ENCODE measurements at places on chromosomes 13 and 19. TPM values are rescaled to one million over a fixed set of nuclear protein-coding genes. Genes with fewer than 3 reads are reported as not detected.

Gene N4BP2L1
- 1.2 TPM for total RNA-seq

DNA sequence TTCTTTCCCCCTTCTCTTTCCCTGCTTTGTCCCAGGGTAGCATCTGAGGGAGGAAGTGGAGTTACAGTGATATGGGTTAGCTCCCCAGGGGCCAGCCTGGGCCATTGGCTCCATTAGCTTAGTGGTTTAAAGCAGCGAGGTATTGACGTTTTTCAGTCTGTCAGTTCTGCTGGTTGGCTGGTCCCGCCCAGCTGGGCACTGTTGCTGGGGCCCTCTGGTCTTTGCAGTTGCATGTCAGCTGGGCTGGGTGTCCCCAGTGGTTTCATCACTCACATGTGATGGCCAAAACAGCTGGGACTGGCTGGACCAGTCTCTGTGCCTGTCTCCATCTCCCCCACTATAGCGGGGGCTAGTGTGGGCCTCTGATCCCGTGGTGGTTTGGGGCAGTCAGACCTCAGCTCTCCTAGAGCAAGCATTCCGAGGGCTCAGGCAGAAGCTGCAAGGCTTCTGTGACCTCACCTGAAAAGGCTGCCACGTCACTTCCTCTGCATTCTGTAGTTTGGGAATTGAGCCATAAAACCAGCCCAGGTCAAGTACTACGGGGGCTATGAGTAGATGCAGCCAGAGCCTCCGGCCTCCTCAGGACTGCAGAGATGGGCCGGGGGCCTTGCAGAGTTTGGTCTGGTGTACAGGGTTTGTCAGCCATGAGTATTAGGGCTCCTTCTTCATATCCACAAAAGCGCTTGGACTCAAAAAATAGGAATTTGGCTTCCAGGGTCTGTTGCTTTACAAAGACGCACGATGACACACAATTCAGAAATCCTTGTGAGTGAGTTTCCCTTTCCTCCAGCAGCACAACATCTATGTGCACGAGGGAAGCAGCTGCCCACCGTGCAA, 30.0 kb downstream of the TSSK6 start:
- peaks cover 34% of the 10 kb centered on the region for H3K4me1 ChIP-seq
- no peaks in the 10 kb centered on the region for H3K36me3 ChIP-seq

GRCh38 chr13:45850027-45850613, 1.4 kb downstream of the SIAH3 start:
- DNase-seq: peak; percentile 45
- peaks cover 33% of the 10 kb centered on the region for H3K4me1 ChIP-seq
- peak overlapping the region; percentile 46 for H3K4me3 ChIP-seq

DNA sequence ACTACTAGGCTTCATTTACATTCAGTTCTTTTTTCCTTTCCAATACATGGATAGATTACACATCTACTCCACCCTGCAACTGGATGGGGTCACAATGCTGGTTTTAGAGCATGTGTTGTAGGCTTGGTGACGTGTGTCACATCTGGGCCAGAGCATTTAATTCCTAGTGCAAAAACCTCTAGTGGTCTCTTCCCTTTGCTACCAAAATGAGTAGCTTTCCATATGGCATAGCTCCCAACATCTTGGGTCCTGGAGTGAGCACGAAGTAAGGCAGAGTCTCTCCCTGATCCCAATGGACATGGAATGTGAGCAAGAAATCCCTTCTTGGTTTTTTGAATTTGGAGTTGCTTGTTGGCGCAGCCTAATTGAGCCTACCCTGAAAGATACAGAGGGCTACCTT, 51.7 kb downstream of the TNFSF11 start:
- no peak overlapping the region for H3K4me3 ChIP-seq
- H3K27ac ChIP-seq: no peak overlapping the region
- DNase-seq: no peak
- no peaks in the 10 kb centered on the region for H3K36me3 ChIP-seq
- no peaks in the 10 kb centered on the region for H3K27me3 ChIP-seq

Gene SLC25A41
- 0.46 TPM for total RNA-seq

DNA sequence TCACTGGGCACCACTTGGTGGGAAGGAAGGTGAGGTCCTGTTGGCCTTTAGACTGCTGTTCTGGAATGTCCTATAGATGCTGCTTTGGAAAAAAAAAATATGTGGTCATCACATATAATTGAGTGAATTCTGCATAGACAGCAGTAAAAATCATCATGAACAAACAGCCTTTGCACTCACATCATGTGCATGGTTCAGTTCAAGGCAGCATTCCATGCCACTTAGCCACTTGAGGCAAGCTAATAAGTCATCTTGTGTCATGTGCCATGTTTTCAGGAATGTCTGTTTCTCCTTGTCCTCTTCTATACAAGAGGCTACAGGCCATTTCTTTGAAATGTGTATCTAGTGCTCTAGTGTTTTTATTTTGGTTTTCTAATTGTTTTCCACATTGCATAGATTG, 43.9 kb upstream of the TSC22D1 start:
- H3K27me3 ChIP-seq: no peaks in the 10 kb centered on the region
- H3K27ac ChIP-seq: peak overlapping the region; percentile 71
- H3K36me3 ChIP-seq: no peaks in the 10 kb centered on the region
- H3K4me3 ChIP-seq: no peak overlapping the region

GRCh38 chr19:1374250-1374577, 9.5 kb upstream of the NDUFS7 start:
- no peak for DNase-seq
- H3K4me3 ChIP-seq: no peak overlapping the region
- H3K27ac ChIP-seq: no peak overlapping the region
- peaks cover 4% of the 10 kb centered on the region for H3K36me3 ChIP-seq

GRCh38 chr13:102580552-102581169, 16.1 kb upstream of the TPP2 start:
- H3K36me3 ChIP-seq: no peaks in the 10 kb centered on the region
- no peak overlapping the region for H3K4me3 ChIP-seq
- peak; percentile 73 for DNase-seq
- H3K27me3 ChIP-seq: peaks cover 11% of the 10 kb centered on the region
- H3K4me1 ChIP-seq: no peaks in the 10 kb centered on the region

Gene LRCH1
- total RNA-seq: 3.3 TPM

GRCh38 chr19:4908781-4909155, 533 bp upstream of the UHRF1 start:
- peak overlapping the region; percentile 96 for H3K4me3 ChIP-seq
- peaks cover 4% of the 10 kb centered on the region for H3K27me3 ChIP-seq
- H3K4me1 ChIP-seq: peaks cover 23% of the 10 kb centered on the region
- H3K27ac ChIP-seq: no peak overlapping the region
- H3K36me3 ChIP-seq: no peaks in the 10 kb centered on the region

Gene PTPRH
- not detected for total RNA-seq

Gene GAPDHS
- total RNA-seq: not detected

GRCh38 chr13:51331354-51331861, 8.1 kb upstream of the SERPINE3 start:
- no peaks in the 10 kb centered on the region for H3K27me3 ChIP-seq
- H3K36me3 ChIP-seq: no peaks in the 10 kb centered on the region
- no peak for DNase-seq
- H3K4me3 ChIP-seq: no peak overlapping the region

Gene DAND5
- 0.07 TPM for total RNA-seq

Gene ADGRE2
- 0.34 TPM for total RNA-seq

Gene HOMER3
- 66.9 TPM for total RNA-seq

Gene TMEM86B
- total RNA-seq: 3.3 TPM

DNA sequence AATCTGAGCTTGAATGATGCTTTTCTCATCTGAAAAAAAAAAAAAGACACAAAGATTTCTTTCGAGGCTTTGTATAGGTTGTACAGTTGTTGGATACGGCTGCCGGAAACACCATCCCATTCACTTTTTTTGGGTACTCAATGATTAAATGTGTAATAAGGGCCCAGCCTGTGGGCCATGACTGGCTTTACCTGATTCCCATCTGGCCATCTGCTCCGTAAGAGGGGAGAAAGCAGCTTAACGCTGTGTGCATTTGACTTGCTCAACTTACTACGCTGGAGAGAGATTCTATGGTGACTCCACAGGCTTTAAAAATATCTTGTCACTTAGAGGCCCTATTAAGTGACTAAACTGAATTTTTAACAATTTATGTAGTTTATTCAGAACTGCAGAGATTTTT, 731 bp downstream of the ZNF558 start:
- H3K27ac ChIP-seq: no peak overlapping the region
- H3K36me3 ChIP-seq: no peaks in the 10 kb centered on the region
- H3K4me3 ChIP-seq: peak overlapping the region; percentile 85
- no peaks in the 10 kb centered on the region for H3K27me3 ChIP-seq
- peak; percentile 3 for DNase-seq

Gene TNFSF11
- total RNA-seq: 0.46 TPM

Gene ZNF66
- 29.5 TPM for total RNA-seq

Gene TMEM238
- 0.15 TPM for total RNA-seq

GRCh38 chr13:112908342-112908741, 60.7 kb upstream of the MCF2L start:
- H3K4me3 ChIP-seq: no peak overlapping the region
- no peaks in the 10 kb centered on the region for H3K36me3 ChIP-seq
- no peak overlapping the region for H3K27ac ChIP-seq
- DNase-seq: no peak
- H3K4me1 ChIP-seq: peaks cover 49% of the 10 kb centered on the region

DNA sequence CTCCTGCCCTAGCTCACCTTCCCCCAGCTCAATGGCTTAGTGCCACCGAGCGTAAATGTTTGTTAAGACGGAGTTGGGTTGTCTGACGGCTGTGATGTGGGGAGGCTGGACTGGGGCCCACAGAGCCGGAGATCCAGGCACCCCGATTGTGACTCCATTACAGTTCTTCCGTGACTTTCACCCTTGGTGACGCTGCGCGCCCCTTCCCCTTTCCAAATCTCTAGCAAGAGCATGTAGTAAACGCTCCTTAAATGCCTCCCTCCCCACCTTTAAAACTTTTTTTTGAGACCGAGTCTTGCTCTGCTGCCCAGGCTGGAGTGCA, 829 bp downstream of the REEP6 start:
- H3K4me1 ChIP-seq: peaks cover 12% of the 10 kb centered on the region
- peaks cover 36% of the 10 kb centered on the region for H3K27me3 ChIP-seq
- no peak for DNase-seq
- H3K4me3 ChIP-seq: peak overlapping the region; percentile 56
- H3K27ac ChIP-seq: no peak overlapping the region

DNA sequence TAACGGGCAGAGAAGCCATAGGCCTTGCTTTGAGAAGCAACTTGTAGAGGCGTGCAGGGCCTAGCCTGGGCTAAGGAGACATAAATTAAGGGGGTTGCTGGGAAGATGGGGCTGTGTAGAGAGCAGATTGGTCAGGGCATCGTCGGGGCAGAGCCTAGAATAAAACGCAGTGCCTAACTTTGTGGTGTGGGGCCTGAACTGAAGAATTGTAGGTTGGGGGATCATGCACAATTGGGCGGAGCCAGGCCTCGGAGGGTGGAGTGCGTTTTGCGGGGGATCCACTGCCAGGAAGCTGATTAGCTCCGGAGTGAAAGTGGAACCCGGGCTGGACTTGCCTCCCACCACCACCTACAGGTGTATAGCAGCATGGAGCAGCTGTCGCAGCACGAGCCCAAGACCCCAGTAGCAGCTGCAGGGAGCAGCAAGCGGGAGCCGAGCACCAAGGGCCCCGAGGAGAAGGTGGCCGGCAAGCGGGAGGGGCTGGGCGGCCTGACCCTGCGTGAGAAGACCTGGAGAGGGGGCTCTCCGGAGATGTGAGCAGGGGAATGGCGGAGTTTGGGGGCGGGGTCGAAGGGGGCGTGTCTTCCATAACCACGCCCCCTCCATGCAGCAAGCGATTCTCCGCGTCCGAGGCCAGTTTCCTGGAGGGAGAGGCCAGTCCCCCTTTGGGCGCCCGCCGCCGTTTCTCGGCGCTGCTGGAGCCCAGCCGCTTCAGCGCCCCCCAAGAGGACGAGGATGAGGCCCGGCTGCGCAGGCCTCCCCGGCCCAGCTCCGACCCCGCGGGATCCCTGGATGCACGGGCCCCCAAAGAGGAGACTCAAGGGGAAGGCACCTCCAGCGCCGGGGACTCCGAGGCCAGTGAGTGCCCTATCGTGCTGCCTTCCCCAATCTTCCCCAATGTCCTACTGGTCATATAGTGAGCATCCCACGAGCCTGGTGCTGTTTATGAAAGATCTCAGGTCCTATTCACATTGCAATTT, 13.8 kb downstream of the DNASE2 start:
- DNase-seq: peak; percentile 93
- peaks cover 5% of the 10 kb centered on the region for H3K4me1 ChIP-seq
- H3K27ac ChIP-seq: no peak overlapping the region
- no peaks in the 10 kb centered on the region for H3K36me3 ChIP-seq

GRCh38 chr13:102983496-102983895, 82.7 kb downstream of the SLC10A2 start:
- DNase-seq: no peak
- H3K4me1 ChIP-seq: no peaks in the 10 kb centered on the region
- no peaks in the 10 kb centered on the region for H3K36me3 ChIP-seq
- no peak overlapping the region for H3K4me3 ChIP-seq

- no peaks in the 10 kb centered on the region for H3K4me1 ChIP-seq
- peaks cover 89% of the 10 kb centered on the region for H3K27me3 ChIP-seq
- peak; percentile 87 for DNase-seq
These were observed 3.9 kb upstream of the TTC9B start for GRCh38 chr19:40221858-40222619.

DNA sequence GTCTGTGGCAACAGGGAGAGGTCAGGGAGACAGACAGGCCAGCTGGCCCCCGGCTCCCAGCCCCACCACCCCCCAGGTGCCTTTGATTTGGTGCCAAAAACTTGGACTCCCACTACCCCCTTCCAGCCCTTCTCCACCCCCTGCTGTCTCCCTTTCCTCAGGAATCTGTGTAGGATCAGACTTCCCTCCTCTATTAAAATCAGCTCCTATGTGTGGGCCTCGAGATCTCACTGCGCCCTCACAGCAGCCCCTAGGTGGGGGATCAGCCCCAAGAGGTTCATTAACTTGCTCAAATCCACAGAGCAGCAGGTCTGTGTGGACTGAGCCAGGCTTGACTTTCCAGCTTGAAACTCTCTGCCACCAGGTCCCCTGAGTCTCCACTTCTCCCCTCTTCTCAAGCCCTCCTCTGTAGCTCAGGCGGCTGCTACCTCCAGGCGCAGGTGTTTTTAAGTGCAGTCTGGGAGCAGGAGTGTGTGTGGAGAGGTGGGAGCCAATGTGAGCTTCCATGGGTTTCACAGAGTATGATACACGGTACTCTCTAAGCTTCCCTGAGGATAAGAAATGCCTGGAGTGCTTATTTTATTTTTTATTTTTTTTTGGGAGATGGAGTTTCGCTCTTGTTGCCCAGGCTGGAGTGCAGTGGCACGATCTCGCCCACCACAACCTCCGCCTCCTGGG, 1.7 kb downstream of the GAPDHS start:
- DNase-seq: no peak
- H3K27me3 ChIP-seq: no peaks in the 10 kb centered on the region
- no peak overlapping the region for H3K4me3 ChIP-seq

DNA sequence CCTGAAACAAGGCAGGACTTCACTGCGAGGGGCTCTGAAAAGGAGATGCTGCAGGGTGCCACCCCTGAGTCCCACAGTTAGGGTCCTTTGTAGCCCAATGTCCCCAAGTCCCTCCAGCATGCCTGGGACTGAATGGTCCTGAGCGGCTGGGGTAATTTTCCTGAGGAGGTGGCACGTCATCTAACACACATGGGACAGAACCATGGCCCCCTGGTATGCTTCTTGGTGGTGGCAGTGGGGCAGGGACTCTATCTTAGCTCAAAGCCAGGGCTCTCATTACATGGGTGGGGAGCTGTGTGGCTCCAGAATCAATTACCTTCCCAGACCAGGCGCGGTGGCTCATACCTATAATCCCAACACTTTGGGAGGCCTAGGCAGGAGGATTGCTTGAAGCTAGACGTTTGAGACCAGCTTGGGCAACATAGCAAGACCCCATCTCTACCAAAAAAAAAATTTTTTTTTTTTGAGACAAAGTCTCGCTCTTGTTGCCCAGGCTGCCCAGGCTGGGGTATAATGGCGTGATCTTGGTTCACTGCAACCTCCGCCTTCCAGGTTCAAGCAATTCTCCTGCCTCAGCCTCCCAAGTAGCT, 7.9 kb upstream of the SLC7A9 start:
- H3K4me3 ChIP-seq: no peak overlapping the region
- no peak overlapping the region for H3K27ac ChIP-seq
- peaks cover 4% of the 10 kb centered on the region for H3K4me1 ChIP-seq
- DNase-seq: no peak
- H3K36me3 ChIP-seq: no peaks in the 10 kb centered on the region
- no peaks in the 10 kb centered on the region for H3K27me3 ChIP-seq
